Thoracic aorta (tissue), 2 donors: ENCODE measurements at places on chromosomes 1 and 21. TPM values are rescaled to one million over a fixed set of nuclear protein-coding genes. Genes with fewer than 3 reads are reported as not detected.

DNA sequence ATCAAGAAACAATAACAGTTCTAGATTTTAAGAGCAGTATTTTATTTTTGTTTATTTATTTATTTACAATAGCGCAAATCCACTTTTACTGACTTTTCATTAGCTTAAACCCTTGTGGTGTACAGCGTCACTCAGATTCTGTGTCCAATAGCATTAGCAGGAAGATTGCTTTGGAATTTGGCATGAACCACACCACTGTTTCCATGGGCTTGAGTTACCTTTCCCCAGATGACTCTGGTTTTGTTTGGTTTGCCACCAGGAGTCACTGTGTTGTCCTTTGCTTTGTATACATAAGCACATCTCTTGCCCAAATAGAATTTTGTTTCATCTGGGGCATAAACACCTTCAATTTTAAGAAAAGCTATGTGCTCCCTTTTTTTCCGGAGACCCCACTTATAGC lies 25.9 kb upstream of the SNRPE start:
- H3K27ac ChIP-seq = no peak overlapping the region
- no peaks in the 10 kb centered on the region for H3K27me3 ChIP-seq
- H3K4me1 ChIP-seq = no peaks in the 10 kb centered on the region
- H3K4me3 ChIP-seq = no peak overlapping the region
- H3K36me3 ChIP-seq = peaks cover 56% of the 10 kb centered on the region

The NUDC gene
- 56.4 TPM for total RNA-seq

The FAM177B gene
- 3.1 TPM for total RNA-seq

- no peak overlapping the region for H3K27ac ChIP-seq
- no peak for DNase-seq
- no peaks in the 10 kb centered on the region for H3K4me1 ChIP-seq
- no peaks in the 10 kb centered on the region for H3K27me3 ChIP-seq
- H3K4me3 ChIP-seq = no peak overlapping the region
These were observed 124.6 kb upstream of the KRTAP19-8 start for GRCh38 chr21:31162827-31163226.

- H3K27ac ChIP-seq = peak overlapping the region; percentile 86
- peaks cover 25% of the 10 kb centered on the region for H3K4me1 ChIP-seq
- no peaks in the 10 kb centered on the region for H3K36me3 ChIP-seq
- H3K27me3 ChIP-seq = no peaks in the 10 kb centered on the region
- no peak overlapping the region for H3K4me3 ChIP-seq
These were observed 83.8 kb upstream of the HOOK1 start for GRCh38 chr1:59730759-59731478.

- H3K36me3 ChIP-seq = no peaks in the 10 kb centered on the region
- peaks cover 45% of the 10 kb centered on the region for H3K4me1 ChIP-seq
- H3K27me3 ChIP-seq = no peaks in the 10 kb centered on the region
- H3K27ac ChIP-seq = peak overlapping the region; percentile 36
- DNase-seq = no peak
These were observed 470.6 kb downstream of the PTPRU start for GRCh38 chr1:29706936-29707335.
